ENCODE measurements at places on chromosomes 6 and 20.

- DNase-seq, result no peak
Observed at GRCh38 chr6:358432-358831, 33.1 kb upstream of the IRF4 start.

DNA sequence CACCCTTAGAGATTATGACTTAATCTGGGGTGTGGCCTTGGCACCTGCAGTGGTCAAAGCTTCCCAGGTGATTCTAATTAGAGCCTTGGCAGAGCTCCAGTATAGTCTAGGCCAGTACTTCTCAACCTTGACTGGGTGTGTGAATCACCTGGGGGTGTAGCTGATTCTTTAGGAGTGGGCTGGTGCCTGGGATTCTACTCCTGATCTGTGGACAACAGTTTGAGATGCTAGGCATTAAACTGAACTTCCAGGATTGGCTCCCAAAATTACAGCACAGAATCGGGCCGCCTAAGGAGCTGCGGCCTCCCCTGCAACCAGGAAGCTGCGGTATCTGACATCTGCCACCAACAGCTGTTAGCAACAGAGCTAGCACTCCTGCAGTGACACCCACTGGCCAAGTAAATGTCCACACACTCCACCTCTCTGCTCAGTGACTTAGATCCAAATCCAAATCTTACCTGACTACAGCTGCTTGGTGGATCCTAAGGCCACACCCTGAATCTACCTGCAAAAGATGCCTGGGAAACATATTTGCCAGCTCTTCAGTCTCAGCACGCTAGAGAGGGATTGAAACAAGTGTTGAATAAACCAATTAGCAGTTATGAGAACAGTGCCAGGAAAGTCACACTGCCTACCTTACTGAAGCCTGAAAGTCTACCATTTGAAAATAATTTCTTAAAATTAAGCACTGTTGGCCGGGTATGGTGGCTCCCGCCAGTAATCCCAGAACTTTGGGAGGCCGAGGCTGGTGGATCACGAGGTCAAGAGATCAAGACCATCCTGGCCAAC lies 126.7 kb downstream of the UNC5CL start:
- no peak for DNase-seq

DNA sequence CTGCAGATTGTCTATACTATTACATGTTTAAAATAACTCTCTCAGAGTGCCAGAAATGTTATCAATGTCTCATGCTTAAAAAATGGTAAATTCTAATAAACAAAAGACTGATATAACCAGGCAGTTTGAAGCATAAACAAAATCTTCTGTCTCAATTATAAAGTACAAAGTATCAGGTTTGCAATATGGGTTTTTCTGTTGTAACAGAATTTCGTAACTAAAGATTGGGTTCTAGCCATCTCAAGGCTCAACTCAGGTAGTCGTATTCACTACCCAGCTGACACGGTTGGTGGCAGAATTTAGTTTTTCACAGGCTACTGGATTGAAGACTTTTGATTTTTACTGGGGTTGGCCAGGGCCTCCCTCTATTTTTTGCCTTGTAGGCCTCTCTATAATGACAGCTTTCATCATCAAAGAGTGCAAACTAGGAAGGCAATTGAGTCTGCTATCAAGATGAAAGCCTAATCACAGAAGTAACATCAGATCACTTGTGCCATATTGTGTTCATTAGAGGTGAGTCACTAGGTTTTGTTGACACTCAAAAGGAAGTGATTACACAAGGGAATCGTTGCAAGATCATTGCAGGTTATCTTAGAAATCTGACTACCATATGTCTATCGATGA lies 3.6 kb downstream of the CYP39A1 start:
- no peak for DNase-seq

- DNase-seq, result no peak
Observed at GRCh38 chr6:170522565-170523183, 30.4 kb downstream of the PSMB1 start.

GRCh38 chr20:37915800-37916570 lies 13.1 kb downstream of the VSTM2L start:
- DNase-seq, result no peak

- no peak for DNase-seq
Observed at GRCh38 chr6:136235233-136235564, 14.9 kb downstream of the MTFR2 start.

GRCh38 chr20:60694763-60695162 lies 557.3 kb upstream of the CDH4 start:
- no peak for DNase-seq

DNA sequence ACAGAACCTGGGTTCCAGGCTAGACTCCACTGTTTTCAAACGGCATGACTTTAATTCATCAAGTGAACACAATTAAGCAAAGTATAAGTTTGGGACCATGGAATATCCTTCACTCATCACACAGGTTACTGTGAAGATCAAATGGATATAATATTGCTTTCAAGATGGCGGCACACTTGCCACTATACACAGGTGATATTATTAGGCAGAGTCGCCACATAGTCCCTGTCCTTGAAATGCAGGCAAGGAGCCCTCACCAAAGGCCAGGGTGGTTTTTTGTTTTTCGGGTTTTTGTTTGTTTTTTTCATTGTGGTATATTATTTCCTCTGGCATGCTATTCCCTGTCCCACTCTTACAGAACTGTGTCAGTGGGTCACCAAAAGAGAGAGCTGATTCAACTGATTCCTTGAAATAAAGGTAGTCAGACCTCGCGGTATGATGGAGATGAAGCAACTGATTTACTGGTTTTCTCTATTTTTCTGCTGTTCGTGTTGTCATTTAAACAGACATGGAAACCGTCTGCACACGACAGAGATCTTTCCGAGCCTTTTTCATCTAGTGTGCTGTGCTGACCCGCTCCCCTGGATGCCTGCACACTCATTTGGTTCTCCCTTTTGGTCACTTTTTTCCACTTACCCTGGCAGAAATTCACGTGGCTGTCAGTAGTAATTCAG lies 29.7 kb downstream of the MYB start:
- no peak for DNase-seq

DNA sequence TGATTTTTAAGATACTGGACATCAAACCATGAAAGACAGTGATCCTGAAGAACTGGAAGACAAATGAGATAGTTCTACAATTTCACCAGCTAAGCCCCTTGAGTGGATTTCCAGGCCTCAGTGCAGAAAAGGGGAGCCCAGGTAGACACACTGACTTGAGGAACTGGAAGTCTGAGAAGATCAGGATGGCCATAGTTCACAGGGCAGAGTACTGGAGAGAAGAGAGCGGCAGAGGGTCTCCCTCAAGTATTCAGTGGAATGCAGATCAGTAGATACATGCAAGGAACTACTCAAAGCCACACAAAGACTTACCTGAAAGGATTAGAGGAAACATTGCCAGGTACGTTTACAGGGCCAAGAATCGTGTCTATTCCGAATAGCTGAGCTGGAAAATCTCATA lies 224.3 kb downstream of the LRFN2 start:
- DNase-seq, result no peak

DNA sequence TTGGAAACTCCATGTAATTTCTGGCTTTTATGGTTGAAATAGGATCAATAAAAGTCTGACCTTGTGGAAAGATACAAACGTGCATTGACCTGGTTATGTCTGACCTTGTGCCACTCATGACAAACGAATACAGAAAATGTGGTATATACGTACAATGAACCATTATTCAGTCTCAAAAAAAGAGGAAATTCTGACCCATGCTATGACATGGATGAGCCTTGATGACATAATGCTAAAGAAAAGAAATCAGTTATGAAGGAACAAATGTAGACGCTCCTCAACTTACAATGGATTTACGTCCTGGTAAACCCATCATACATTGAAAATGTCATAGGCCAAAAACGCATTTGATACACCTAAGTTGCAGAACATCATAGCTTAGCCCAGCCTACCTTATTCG lies 309.7 kb upstream of the SULF2 start:
- no peak for DNase-seq

Data from stimulated activated CD8-positive, alpha-beta memory T cell treated with anti-CD3 and anti-CD28 coated beads, Interleukin-7, amount 100 ng/mL, for 1 hour (primary cell).